CD4-positive, alpha-beta T cell treated with Interleukin-2 at 100 ng/mL for 4 hours (primary cell): ENCODE measurements at places on chromosomes 2 and 18.

DNA sequence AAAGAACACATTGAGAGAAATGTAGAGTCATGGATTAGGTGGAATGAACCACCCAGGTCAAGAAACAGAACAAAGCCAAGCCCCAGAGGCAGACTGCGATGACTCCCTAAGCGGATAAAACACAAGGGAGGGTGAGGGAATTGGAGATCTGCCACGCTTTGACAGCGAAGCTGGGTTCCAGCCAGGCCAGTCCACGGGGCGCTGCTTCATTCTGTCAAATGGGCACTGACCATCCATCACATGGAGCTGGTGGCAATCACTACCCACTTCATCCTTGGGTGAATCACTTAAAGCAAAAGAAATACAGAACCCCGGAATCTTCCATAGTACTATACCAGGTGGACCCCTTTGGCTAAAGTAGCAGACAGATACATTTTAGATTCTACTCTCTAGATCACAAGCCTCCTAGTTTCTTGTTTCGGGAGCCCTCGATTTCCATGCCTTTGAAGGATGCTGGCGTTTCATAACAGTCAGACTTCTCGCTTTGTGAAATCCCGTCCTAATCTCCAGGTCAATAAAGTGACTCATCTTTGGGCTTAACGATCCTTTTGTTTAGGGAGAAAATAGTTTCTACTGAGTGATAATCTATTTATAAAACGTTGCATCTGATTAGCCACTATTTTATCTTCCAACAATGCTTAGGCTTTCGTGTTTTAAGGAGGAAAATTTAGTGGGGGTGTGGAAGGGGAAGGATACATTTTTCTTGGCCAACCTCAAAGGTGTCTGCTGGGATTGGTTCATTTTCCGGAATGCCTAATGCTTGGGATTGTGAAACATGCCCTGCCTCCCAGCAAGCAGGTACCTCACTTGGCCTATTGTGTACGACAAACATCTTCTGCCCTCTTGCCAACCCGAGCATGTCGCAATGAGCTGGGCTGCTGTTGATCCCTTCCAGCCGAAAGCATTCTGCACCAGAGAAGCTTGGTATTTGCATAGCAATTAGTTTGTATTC, 44.1 kb upstream of the HDAC4 start:
- DNase-seq: no peak

DNA sequence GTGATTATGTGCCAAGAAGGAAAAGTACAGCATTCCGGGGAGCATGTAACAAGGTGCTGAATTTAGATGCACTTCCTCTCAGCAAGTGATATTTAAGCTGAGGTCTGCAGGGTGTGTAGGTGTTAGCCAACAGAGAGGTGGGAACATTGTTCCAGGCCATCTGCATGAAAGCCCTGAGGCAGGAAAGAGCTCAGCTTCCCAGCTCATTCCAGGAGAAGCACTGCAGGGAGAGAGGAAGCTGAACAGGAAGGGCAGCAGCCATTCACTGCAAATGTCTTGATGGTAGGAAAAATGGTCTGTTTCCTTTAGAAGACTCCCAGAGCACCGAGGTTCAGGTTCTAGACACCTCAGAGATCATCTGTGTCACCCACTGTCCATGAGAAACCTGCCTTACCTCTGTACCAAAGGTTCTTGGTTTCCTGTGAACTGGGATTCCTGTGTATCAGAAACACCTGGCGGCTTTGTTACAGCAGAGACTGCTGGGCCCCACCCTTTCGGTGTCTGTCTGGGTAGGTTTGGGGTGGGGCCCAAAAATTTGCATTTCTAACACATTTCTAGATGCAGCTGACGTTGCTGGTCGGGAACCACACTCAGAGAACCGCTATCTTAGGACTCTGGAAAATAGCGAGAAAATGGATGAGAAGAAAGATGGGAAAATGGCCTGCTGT, 84.0 kb downstream of the RTN4 start:
- no peak for DNase-seq

DNA sequence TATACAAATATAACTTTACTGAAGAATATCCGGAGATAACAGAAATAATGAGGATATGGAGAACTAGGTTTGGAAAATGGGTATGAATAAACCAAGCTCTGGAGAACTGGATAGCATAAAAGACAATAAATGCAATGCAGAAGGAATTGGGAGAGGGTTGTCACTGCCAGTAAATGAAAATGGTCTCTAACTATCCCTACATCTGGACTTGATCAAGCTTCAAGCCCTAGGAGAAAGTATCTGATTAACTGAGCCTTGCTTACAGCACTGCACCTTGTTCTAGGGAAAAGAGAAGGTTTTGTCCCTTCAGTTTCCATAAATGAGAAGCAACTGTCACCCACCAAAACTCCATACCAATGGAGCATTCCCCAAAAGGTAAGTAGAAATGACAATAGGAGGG, 514.6 kb upstream of the ZEB2 start:
- DNase-seq: no peak

DNA sequence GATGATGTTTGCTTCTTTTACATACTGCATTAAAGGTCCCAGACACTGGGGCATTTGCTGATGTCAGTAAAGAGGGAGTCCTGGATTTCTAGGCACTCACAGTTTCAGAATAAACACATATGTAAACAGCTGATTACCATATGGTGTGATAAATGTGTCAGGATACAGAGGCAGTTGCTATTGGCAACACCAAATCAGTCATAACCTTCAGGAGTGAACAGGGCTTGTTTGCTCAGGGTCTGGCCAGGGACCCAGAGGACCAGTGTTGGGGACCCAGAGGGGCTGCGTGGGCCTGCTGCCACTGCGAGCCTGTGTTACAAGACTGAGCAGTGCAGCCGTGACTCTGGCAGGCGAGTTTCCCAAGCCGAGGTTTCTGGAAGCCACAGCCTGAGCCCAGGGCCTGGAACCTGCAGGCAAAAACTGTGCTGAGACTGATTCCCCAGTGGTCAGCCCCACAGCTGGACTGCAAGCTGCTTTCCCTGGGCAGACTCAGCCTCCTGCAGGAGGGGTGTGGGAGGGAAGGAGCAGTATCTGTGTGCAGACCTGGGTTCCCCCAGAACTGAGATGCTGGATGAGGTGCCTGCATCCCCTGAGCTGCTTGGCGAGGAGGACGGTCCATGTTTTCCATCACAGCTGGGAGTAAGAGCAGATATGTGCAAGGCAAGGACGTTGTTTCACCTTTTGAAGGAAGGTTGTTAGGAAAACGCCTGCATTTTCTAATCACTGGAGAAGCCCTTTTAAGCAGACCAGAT, 23.6 kb downstream of the ASAP2 start:
- DNase-seq: no peak

DNA sequence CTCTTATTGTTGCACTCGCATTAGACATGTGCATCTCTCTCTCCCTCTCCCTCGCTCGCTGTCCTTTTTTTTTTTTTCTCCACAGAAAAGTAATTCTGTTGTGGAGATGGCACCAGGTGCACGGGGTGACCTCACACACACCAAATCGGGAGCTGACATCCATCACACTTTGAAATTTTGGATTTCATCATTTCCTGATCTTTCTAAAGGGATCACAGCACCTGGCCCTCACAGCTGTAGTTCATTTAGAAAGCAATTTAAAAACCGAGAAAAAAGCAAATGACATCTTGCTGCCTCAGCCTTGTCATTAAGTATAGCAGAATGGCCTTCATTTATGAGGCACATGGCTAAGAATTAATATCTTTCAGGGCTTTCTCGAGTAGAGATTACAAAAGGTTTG, 717.2 kb downstream of the RNF144A start:
- DNase-seq: no peak

DNA sequence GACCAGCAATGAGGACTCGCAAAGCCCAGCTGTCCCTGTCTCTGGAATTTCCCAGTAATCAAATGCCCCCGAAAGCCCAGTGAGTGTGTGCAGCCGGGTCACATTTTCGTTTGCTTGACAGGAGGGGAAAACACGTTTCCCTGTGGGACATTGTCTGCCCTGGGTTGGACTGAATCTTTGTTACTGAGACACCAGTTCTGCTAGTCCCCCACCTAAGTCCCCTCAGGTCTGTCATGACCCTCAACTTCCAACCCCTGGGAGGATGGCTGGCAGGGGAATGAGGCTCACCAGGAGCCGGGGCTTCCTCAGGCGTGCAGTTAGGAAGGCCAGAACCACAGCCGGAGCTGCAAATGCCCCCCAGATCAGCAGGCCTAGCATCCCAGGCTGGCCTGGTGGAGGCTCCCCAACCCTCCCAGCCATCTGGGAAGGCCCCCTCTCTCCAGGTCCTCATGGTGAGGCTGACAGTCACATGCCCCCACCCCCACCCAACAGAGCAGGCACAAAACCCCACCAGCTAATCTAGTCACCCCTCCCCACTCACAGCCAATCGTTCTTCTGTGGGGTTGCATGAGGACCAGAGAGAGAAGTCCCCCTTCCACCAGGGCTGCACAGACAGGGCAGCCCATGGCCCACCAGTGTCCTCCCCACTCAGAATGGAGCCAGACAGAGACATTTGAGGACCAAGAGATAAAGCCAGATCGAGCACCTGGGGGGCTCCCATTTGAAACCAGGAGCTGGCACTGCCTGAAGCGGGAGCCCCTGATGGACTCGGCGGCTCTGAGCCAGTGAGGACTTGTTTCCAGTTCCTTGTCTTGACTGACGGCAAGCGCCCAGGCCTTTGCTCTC, 33.6 kb downstream of the CYP26B1 start:
- no peak for DNase-seq

DNA sequence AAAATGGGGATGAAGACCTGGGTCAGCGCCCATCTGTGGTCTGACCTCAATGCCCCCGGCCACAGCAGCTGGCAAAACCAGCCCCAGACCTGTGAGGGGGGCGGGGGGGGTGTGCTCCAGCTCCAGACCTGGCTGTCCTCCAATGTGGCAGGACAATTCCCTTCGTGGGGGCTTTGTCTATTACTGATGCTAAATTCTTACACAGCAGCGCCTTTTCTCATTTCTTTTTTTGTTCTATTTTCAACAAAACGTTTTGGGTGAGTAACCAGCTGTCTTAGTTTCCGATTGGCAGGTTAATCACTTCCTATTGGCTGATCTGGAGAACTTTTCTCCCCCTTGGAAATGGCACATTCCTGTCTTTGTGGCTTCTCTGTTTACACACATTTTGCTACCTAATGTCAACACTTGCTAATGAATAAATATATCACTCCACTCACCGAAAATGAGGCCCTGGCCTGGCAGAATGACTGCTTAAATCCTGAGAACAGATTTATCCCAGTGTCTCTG, 4.4 kb downstream of the SMAD7 start:
- no peak for DNase-seq

DNA sequence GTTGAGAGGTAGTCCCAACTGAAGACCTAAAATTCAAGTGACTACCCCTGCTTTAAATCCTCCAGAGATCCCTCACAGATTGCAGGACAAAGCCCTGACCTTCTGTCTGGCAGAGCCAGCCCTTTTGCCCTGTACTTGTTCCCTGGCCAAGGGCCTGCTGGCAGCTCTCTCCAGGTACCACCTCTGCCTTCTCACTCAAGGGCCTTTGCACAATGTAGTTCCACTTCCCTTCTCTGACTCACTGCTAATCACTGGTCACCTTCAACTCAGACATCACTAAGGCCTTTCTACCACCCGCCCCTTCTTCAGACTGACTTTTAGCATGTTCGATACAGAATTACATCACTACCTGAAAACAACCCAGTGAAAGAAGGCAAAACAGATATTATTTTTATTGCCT, 411.0 kb downstream of the TMEM182 start:
- DNase-seq: no peak

- no peak for DNase-seq
Observed at GRCh38 chr2:254241-254640, 9.6 kb downstream of the SH3YL1 start.

DNA sequence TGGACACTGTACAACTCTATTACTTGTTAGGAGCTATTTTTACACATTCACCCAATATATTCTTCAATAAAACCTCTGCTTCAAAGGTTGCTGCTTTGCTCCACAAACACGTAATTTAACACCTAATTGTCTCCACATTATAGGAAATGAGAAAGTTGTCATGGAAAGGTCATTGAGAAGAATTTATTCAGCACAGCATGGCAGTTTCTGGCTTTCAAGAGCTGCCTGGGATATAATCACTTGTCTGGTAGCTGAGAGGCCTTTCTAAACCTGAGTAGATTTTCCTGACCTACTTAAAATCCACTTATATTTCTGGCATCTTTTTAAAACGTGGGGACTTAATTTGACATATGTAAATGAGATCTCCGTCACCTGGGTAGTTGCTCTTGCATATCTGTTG, 216.1 kb downstream of the ZNF804A start:
- DNase-seq: no peak

GRCh38 chr2:169091761-169092519, 22.6 kb downstream of the DHRS9 start:
- DNase-seq: no peak

DNA sequence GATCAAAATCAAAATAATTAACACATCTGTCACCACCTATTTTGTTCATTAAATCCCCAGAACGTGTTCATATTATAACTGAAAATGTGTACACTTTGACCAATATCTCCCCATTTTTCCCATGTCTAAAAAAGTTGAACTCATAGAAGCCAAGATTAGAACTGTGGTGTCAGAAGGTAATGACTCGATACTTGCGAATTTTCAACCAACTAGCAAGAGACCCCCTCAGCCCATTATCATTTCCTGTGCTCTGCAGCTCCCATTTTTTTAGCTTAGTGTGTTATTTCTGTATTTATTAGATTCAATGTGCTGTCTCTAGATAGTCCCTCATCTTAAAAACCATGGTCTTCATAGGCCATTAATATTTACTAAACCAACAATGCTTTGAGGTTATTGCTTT, 248.7 kb upstream of the PIK3C3 start:
- no peak for DNase-seq

DNA sequence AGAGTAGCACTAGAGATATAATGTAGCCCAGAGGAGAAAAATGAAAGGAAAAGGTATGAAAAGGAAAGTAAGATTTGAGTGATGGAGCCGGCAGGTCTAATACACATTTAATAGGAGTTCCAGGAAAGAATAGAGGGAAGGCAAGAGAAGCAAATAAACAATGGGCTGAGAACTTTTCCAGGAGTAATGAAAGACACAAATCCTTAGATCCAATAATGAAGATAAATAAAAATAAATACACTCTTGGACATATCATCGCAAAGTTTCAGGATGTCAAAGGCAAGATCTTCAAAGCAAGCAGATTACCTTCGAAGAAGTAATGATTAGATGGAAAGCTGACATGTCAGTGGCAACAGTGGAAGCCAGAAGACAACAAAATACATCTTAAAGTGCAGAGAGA, 102.0 kb upstream of the YWHAQ start:
- DNase-seq: no peak

- no peak for DNase-seq
Observed at GRCh38 chr2:201798252-201798913, 8.0 kb upstream of the CDK15 start.

DNA sequence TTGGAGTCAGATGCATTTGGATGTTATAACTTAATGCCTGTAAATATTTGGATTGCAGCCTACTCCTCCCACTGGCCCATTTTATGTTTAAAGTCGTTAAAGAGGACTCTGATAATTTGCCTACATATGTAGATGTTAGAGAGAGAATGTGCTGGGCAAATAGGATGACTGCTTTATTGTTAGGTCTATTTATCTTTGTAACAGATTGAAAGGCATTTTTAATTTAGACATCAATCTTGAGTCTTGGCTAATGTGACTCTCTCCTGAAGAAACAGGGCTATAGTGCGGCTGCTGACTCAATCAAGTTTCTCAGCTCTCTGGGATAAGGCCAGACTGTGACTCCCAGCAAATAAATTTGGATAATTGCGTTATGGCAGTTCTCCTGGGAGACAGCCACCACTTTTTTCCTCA, 1101.4 kb downstream of the CBLN2 start:
- DNase-seq: no peak
